ENCODE measurements at places on chromosomes 1 and 21.

DNA sequence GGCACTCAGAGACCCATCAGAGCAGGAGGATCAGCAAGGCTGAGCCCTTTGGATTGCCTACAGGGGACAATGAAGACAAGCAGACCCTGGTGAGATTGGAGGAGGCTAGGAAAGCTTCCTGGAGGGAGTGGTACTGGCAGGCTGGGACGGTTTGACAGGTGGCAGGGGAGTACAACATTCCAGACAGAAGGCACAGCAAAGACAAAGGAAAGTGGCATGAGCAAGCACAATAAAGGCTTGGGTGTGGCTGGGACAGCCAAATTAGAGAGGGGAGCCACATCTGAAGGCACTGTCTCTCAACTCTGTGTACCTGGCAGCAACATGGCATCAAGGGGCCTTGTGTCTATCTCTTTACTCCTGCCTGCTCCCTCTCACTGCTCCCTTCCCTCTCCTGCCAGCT is 38.2 kb downstream of the DMAP1 start:
- DNase-seq, result no peak

DNA sequence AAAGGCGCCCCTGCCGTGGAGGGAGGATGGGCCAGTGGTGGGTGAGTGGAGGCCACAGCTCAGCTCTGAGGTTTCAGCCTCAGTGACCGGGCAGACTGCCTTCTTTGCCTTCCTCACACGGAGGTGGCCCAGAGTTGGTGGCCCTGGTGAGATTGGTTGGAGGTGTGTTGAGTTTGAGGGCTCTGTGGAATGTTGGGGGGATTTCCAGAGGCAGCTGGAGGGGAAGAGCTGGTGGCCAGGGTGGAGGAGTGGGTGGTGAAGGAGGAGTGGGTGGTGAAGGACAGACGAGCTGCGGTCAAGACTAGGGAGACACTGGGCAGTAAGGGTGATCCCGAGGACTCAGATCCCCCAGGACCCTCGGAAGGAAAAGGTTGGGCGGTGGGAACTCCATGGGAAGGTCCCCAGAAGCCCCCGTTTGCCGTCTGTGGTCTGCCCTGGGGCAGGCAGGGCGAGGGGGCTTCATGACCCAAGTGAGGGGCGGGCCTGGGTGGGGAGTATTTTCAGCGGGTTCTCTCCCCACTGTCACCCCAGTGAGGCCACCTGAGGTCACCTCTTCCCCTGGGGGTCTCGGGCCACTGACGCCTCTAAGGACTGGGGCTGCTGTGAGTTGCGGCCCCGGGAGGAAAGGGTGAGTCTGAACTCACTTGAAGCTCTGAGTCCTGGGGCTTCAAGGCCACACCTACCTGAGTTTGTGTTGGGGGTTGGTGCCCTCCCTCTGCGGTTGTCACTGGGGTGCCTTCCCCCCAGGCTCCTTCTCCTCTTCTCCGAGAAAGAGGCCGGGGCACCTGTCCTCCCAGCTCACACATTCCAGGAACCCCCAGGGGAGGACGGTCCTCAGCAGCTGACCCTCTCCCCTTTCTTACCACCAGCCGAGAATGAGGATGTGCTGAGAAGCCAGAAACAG is 22.7 kb upstream of the PIK3CD start:
- DNase-seq, result no peak

DNA sequence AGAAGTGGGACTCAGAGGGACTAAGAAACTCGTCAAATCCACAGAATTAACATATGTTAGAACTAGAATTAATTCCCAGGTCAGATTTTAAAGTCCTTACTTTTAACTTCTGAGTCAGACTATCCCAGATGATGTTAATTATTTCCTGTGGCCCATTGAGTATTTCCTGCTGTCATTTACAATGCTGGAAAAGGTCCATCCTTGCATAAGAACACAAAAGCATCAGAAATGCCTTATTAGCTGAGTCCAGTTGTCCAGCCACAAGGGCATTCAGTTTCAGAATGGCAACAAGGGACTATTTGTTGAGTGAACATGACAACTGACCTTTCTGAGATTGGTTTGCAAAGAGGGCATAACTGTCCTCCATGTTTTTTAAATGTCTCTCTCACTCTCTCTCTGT is 16.5 kb upstream of the HIVEP3 start:
- peak; percentile 67 for DNase-seq

GRCh38 chr1:224732377-224733026 is 116.4 kb downstream of the CNIH3 start:
- peak; percentile 45 for DNase-seq

DNA sequence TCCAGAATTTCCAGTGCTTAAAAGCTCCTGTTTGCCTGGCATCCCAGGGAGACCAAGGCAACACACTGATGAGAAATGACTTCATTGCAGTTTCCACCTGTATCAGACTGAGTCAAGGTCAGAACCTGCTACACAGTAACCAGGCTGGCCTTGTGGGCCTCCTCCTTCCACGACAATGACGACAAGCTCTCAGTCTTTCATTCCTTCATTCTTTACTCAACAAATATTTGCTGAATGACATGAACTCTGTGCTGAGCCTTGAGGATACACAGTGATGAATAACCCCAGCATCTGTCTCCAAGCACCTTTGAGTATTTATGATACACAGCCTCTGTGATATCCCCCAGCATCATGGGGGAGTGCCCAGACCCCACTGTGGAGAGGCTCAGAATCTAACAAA is 8.9 kb upstream of the LCE5A start:
- DNase-seq, result peak; percentile 17

- DNase-seq, result no peak
These were observed 13.8 kb downstream of the OLIG2 start for GRCh38 chr21:33039536-33039935.

DNA sequence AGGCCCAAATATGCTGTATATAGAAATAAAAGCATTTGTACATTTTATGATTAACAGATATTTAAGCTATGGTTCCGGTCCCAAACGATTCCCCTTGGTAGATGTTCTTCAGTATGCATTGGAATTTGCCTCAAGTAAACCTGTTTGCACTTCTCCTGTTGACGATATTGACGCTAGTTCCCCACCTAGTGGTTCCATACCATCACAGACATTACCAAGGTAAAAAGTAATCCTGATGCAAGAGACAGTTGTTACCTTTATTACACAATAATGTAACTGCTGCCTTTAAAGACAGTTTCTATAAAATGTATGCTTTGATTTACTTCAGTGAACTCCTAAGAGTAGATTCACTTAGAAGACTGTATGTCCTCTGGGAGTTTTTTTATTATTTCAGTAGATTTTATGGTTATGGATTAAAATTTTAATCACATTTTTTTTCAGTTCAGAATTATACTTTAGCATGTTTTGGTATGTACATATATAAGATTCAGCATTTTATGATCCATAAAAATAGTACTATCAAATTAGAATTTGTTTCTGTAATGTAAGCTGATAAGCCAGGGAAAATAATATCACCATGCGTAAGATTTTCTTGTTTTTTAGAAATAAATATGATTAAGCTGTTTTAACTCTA is 96.5 kb downstream of the USP25 start:
- peak; percentile 76 for DNase-seq

GRCh38 chr1:76231320-76231719 is 156.8 kb downstream of the ST6GALNAC3 start:
- DNase-seq, result no peak

GRCh38 chr1:109740615-109741373 is at the start of gene GSTM3:
Gene GSTM3, minus strand, starts transcription at chr1:109741038. Its CDS starts 751 bp downstream, at chr1:109740287.
- DNase-seq, result no peak

DNA sequence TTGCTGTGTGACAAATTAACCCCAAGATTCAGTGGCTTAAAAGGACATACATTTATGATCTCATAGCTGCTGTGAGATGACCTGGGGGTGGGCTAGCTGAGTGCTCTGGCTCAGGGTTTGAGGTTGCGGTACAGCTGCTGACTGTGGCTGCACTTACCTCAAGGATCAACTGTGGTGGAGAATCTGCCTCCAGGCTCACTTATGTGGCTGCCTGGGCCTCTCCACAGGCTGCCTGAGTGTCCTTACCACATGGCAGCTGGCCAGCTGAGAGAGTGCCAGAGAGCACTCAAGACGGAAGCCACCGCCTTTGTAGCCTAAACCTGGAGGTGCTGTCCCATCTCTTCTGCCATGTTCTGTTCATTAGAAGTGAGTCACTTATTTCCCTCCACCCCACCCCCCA is 5.7 kb downstream of the LRRC71 start:
- DNase-seq, result peak; percentile 45

- DNase-seq, result no peak
These were observed 64.0 kb downstream of the OLIG1 start for GRCh38 chr21:33133892-33134291.

DNA sequence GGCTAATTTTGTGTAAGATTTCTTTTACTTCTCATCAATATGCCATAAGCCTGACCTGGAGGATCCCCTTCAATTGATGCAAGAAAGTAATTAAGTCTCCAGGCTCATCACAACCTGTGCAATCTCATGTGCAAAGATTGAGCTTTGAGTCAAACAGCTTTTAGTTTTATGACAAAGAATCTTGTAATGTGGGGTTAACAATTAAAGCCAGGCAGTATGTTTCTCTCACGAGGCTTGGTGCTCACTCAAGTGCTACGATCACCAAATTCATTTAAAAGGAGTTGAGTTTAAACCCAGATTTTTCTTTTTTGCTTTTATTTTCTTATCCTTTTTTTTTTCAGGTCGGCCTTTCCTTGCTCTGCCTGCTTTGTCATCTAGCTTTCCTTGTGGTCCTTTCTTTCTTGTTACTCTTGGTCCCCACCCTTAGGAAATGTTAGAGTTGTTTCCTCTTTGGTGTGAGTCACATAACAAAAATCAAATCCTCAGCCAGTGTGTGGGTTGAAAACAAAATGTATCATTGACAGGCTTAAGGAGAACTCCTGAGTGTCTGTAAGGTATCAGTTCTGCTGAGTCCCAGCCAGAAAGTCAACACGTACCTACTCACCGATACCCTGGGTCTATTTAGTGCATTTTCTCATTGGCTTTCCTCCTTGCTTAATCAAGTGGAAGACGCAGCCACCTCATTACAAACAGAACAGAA is 1037.2 kb downstream of the ADGRL2 start:
- peak; percentile 90 for DNase-seq

DNA sequence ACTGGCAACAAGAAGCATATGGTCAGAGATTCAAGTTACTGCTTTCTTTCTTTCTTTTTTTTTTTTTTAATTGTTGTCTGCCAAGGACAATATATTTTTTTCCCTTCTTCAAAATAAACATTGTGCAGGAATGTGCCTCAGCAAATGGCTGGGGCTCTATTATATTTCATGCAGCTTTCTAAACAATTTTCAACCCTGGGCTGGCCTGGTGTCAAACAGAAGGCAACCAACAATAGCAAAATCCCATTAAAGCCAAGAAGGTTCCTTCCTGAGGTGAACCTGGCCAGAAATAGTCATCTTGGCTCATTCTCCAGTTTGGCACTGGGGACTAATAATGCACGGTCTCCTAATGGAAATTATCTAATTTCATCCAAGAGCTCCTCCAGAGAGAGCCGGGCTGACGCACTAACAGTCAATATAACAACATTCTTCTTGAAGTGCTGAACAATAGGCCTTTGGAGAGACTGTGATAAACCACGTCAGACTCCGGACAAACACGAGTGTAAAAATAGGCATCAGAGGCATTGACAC is 35.7 kb upstream of the HLX start:
- no peak for DNase-seq

DNA sequence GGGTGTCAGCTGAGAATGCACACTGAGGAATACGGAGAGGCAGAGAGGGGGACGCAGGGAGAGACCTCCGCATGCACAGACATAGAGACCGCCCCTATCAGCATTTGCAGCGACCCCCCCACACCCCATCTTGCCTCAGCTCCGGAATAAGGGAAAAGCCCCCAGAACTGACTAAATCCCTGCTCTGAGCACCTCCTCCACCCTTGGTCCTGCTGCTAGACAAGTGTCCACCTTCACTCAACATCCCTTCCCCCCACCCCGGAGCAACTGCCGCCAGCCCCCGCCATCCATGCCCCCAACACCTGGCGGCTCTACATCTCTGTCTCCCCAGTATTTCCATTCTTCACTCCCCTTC is 769 bp downstream of the SV2A start:
- DNase-seq, result no peak

DNA sequence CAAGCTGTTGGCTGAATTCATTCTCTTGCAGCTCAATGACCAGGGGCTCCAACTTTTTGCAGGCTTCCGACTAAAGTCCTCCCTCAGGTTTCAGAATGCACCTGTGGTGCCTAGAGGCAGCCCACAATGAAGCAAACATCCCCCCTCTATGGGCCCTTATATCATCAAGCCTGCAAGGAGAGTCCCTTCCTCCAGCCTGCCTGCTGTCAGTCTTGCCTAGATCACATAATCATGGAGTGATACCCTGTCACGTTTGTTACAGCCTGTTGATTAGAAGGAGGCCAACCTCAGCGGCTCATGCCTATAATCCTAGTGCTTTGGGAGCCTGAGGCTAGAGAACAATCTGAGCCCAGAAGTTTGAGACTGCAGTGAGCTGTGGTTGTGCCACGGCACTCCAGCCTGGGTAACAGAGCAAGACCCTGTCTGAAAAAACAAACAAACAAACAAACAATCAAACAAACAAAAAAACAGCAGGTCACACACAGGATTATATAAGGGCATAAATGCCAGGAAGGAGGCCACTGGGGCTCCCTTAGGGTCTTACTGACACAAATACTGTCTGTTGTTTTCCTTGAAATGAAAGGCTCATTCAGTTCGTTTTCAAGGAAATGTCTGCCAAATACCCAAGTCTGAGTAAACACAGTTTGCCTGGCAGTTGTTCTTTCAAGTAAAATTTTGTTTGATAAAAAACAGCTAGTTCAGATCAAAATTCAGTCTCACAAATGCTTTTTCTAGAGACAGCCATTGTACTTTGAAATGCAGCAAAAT is 4.7 kb upstream of the SPRR3 start:
- DNase-seq, result no peak

DNA sequence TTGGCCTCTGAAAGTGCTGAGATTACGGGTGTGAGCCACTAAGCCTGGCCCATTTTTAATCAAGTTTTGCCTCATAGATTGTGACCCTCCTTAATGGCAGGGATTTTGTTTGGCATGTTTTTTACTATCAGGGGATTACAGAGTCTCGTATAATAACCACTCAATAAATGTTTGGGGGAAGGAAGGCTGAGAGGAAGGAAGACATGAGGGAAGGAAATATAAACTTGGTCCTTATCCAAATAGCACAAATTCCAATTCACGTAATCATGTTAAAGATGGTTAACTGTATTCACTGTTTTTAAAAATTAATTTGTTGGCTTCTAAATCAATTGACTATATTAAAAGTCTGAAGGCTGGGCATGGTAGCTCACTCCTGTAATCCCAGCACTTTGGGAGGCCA is 30.9 kb upstream of the SERTAD4 start:
- DNase-seq, result peak; percentile 11

DNA sequence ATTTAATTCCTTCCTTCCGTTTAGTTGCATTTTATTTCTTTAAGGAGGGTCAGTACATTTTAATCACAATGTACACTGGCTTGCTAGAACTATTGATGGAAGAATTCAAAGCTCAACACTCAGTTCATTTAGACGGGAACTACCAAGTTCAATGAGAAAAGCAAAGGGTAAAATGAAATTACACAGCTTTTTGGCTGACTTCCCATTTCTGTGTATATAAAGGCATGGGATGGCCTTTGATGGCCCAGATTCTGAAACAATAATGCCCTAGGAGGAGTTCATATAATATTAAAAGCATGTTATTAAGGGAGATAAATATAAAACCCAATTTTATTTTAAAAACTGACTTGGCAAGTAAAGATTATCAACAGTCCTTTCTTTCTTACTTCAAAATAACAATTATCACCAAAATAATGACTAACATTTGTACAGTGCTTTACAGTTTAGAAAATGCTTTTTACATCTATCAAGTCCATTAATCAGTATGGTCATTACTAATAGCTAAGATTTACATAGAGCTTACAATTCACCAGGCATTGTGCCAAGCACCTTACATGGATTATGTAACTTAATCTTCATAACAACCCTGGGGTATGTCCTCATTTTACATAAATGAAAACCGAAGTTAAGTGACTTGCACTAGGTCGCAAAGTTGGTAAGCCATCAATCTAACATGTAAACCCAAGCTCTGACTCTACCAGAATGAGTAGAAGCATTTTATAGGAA is 402.4 kb downstream of the OMA1 start:
- no peak for DNase-seq

Measured in renal cortical epithelial cell (primary cell).